ENCODE measurements at places on chromosomes 7 and 10.
A peak's percentile ranks its signal among the peaks of the same experiment; 100 is the strongest.

DNA sequence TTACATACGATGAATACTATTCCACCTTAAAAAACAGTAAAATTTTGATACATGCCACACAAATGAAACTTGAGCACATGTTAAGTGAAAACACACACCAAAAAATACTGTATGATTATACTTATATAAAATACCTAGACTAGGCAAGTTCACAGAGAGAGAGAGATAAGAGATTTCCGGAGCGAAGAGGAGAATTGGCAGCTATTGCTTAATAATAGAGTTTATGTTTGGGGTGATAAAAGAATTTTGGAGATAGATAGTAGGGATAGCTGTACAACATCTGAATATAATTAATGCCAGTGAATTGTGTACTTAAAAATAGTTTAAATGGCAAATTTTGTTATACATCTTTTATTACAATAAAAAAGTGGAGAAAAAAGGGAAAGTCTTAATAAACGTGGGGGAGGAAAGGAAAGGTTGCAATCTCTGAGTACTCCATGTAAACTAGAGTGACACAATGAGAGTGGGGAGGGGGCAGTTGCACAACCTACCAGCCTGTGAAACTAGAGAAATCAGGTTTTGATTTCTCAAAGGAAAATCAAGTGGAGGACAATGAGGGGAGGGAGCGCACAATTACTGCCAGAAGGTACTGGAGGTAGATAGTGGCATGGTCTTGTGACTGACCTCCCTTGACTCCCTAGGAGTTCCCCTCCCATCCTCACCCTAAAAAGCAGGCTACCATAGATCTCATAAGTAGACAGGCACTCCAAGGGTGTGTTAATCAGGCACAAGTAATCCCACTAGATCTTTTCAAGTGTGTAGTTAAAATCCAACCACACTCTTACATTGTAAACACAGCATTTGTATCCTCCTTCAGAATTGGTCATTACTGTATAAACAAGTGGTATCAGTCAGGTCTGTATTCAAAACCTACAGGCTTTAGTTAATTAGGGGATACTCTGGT, 31.6 kb upstream of the ANK3 start:
- DNase-seq, result no peak

DNA sequence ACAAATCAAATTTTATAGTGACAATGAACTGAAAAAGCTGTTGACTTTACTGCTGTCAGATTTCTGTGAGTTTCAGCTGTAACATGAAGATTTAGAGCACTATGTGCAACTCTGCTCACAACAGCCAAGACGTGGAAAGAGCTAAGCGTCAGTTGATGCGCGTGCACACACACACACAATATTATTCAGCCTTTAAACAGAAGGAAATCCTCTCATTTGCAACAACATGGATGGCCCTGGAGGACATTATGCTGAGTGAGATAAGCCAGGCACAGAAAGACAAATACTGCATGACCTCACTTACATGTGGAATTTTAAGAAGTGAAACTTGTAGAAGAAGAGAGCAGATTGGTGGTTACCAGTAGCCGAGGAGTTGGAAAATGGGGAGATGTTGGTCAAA, 82.8 kb upstream of the FRMD4A start:
- no peak for DNase-seq

DNA sequence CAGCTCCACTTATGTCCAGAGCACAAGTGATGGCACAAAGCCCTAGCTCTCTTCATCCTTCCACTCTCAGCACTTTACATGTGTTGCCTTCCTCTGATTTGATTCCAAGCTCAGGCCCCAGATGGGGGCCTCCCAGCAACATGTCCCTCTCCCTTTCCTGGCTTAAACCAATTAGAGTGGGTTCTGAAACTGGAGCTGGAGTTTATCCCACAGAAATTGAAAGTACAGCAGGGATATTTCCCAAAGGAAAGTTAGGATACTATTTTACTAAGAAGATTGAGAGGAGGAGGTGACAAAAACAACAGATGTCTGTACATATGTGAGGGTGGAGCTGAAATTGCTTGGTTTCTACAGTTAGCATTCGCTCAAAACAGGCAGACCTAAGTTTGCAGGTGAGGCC, 724.6 kb downstream of the AUTS2 start:
- DNase-seq, result no peak

GRCh38 chr10:42996588-42996987, 80.3 kb upstream of the RET start:
- no peak for DNase-seq

GRCh38 chr10:52256832-52257691, 57.0 kb upstream of the DKK1 start:
- no peak for DNase-seq

DNA sequence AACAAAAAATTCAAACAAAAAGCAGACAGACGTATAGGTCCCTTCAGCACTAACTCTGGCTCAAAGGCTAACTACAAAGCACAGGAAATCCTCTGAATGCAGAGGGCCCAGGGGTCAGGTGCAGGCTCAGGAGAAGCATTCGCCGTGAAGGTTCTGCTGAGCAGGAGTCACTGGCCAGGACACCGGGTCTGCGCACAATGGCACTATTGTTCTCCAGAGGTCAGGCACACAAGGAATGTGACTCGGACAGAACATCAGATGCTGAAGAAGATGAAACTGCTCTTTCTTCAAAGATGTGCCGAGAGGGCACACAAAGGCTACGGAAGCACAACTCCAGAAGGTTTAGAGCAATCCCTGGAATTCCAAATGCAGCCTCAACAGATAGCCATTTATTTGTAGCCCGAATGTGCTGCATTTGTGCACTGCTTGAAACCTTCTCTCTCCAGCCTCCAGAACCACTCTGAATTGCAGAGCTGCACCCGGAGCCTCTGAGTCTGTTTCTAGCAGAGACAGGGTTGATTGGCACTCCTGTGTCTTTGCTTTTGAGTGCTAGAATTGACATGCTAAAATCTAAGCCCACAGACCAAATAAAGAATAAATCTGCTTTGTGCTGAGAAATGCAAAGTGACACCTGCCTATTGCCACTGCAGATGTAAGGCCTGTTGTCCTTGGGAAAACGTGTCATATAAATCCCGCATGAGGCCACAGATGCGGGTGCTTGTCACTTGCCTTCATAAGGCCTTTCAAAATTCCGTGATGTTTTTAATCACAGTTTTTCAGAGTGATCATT, 85.4 kb upstream of the AFAP1L2 start:
- DNase-seq, result no peak

GRCh38 chr7:40882071-40882658, 747.4 kb downstream of the SUGCT start:
- no peak for DNase-seq

GRCh38 chr10:71850021-71850742, 869 bp downstream of the PSAP start:
- DNase-seq, result no peak

- DNase-seq, result peak; percentile 75
Measured at GRCh38 chr7:77479536-77480088, 57.5 kb upstream of the PTPN12 start.

DNA sequence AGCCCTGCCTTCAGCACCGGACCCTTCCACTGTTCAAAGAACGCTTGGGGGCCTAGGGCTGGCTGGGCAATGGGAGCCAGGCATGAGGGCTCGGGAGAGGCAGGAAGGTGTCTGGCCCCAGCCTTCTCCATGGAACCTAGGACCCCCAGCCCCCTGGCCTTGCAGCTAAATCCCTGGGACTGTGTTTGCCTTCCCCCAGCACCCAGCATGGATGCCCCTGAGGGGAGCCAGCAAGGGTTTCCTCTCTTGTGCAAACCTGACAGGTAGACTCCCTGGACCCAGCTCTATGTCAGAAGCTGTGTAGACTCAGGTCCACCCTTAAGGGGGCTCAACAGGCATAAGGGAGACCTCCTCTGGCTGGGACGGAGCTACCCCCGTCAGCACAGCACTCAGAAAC, 288.0 kb downstream of the GRID1 start:
- no peak for DNase-seq

DNA sequence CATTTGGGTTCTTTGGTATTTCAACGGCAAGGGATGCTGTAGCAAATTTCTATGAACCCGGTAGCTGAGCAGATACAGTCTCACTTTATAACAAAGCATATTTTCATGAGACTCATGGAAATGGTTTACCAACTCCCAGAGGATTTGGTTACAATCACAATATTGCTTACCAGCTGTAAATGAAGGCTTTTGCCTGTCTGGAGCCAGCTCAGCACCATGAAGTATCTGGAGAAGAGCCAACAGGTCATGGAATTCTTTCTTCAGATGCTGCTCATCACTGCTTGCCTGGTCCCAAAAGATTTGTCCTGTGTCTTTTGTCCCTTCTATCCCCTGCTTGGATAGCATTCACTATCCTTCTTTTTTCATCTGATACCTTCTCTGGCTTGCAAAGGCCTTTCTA, 316.9 kb upstream of the PHYHIPL start:
- no peak for DNase-seq

- DNase-seq, result no peak
Measured at GRCh38 chr10:79430325-79430905, 15.0 kb downstream of the ZCCHC24 start.

Data from DMS153 (cell line).